Activated gamma-delta T cell (primary cell): ENCODE measurements at places on chromosomes 1 and 21.

GRCh38 chr21:39377444-39378050 lies 28.7 kb upstream of the HMGN1 start:
- no peak for DNase-seq

GRCh38 chr1:170765712-170766330 lies 101.9 kb downstream of the PRRX1 start:
- no peak for DNase-seq

DNA sequence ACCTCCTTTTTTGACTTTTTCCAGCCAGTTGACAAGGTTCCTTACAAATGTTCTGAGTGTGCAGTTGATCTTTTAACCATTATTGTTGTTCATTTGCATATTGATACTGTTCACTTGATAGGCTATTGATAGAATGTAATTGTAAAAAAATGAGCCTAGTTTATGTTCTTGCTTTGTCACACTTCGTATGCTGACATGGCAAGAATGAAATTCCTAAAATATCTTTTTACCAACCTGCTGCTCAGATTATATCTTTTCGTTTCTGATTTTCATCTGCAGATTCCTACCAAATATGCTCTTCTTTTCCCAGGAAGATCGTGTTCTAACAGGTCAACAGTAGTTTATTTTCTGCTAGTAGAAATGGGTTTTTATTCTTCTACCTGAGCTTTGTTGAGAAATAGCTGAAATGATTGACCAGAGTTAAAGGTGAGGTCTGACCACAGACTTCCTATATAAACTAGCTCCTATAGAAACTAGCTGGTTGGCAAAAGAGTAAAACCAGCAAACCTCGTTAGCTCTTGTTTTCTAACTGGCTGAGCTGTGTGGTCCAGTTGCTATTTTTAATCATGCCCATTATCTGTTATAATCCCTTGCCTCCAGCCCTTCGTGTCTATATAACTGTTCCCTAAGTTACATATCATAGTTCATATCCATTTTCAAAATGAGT lies 174.8 kb downstream of the HS2ST1 start:
- no peak for DNase-seq

DNA sequence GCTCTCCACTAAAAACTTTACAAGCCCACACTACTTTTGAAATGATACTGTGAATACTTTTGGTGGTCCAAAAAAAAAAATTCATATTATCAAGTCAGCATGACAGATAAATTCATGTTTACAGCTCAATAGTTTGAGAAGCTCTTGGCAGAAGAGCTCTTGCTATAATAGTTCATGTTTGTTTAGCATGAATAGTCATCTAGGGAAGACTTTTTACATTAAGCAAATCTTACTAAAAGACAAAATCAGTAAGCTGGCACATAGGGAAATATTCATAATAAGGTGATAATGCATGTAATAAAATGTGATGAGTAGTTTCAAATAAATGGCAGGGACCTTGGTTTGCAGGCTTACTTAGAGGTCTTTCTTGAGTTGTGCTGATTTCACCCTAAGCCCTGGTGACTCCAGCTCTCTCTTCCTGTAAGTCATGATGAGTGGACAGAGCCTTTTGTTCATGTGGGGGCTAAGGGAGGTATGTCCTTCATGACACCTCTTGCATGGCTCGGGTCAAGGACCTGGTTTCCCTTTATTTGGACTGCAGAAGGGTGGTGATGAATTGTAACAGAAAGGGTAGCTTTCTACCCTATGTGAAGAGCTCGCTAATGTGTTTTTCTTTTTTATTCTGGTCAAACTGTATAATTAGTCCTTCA lies 166.7 kb downstream of the GABPA start:
- no peak for DNase-seq

DNA sequence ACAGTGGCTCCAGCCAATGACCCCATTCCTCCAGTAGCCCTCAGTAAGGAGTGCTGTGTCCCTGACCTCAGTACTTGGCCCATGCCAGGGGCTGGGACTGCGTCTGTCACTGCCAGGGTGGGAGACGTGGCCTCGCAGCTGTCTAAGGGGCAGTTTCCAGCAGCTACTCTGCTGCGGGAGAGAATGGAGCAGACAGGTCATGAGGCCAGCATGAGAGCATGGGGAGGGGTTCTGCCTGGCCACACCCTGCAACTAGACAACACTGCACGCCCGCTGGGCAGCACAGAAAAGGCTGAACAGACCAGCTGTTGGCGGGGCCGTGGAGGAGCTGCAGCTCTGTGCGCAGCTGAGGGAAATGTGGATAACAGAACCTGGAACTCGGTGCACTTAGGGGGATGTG lies 91.6 kb upstream of the COL6A1 start:
- DNase-seq = no peak

DNA sequence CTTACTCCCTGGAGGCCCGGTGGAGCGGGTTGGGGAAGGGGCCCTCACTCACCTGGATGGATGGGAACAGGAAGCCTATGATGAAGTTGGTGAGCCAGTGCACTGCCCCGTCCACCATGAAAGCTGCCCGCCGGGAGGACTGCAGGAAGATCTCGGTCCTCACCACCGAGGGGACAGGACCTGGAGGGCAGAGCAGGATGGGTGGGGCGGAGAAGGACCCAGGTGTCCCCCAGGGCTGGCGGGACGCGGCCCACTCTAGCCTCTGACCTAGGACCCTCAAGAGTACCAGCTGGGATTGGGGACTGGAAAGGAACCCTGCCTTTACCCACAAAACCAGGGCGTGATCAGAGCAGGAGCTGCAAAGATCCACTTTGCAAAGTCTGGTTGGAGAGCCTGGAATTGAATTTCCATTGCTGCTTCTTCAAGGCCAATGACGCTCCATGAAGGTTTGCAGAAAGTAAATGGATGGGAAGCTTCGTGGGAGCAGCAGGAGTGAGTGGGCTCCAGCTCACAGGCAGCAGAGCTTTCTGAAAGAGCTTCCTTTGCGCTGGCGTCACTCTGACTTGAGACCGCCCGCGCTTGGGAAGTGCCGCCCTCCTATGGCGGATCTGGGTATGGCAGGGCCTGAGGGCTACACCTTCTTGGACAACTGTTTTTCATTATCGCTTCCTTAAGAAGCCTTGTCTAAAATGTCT lies 21.4 kb downstream of the SLC2A7 start:
- peak; percentile 25 for DNase-seq

DNA sequence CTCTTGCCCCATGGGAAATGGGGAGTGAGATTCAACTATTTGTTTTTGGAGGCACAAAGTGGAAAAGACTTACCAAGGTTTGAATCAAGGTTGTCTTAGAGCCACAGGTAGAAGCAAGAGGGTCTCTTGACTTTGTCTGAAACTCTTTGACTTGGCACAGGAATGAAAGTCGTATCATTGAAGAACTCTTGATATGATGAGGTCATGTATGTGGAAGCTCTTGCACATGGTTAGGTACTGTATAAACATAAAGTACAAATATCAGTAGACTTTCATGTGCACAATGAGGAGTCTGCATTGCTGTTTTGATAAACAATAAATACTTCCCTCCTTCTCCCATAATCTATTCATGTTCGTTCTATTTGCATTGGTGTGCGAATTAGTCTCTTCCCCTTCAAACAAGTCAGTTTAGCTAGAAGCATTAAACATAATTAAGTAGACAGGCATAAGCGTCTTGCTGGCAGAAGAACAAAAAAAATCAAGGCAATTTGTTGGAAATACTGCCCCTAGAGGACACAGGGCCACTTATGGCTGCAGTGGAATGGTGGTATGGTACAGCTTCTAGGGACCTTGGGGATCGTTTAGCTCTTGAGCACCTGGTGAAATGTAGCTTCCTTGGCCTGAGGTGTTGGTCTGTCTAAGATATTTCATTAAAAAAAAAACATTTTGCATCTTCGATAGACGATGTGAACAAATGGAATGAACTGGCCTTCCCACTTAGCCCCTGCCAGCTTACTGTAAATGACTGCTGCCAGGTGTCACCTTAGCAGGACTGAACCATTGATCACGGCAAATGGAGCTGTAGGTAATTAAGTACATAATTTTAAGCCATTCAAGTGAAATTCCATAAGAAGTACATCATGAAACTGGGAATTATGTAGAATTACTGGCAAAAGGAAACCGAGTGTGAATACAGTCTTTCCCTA lies 218.0 kb upstream of the GALNT2 start:
- DNase-seq = no peak
